ENCODE measurements at places on chromosomes 4 and X.

GRCh38 chrX:1535241-1536041 lies 1.5 kb downstream of the P2RY8 start:
- DNase-seq: peak; percentile 21

- no peak for DNase-seq
These were observed 995.1 kb downstream of the PCDH7 start for GRCh38 chr4:31715302-31715701.

DNA sequence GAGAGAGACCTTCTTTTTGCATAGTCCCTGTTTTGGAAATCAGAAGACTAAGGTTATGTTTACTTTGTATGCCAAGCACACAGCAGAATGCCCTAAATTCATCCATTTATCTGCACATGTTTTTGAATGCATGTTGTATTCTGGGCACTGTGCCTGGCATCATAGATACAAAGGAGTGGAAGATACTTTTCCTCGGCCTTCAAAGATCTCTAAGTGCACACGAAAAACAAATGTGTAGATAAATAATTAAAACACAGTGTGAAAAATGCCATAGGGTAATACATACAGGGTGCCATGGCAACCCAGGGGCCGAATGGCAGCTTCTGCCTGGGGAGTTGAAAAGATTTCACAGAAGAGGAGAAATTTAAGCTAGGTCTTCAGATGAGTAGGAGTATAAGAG lies 390.6 kb upstream of the ATOH1 start:
- no peak for DNase-seq

DNA sequence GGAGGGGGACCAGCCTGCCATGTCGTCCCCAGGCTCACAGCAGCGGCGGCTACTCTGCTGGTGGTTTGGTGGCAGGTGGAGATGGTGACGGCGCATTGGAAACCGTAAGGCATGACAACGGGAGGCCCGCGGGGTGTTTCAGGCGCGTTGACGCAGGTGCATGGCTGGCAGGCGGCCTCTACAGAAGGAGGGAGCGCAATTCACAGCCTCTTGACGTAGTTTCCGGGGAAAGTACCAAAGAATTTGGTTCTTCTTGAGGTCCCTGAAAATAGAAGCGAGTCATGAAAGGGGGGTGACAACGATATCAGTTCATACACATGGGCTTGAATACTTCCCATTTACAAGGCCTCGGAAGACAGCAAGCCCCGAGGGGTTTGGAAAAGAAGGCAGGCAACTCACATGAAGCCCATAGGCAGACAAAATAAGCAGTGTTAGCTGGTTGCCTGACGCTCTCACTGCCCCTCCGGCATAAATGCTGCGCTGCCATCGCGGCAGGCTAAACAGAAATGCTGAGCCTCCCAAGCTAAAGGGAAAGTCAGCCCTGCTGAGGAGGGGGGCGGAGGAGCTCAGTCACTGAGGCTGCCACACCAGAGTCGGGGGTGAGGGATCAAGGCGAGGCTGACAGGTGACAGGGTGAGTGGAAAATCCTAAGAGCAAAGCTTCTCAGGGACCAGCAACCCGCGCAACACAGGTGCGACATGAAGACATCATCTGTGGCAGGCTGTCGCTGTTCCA lies 52.3 kb upstream of the PDLIM3 start:
- no peak for DNase-seq

GRCh38 chr4:102500696-102501446 lies at the start of gene NFKB1:
NFKB1 (plus strand) TSS chr4:102501359; CDS start chr4:102525519, 24,160 bp downstream.
- peak; percentile 42 for DNase-seq

- DNase-seq: no peak
These were observed 45.8 kb upstream of the IL21 start for GRCh38 chr4:122666527-122667245.

- no peak for DNase-seq
These were observed 171.0 kb downstream of the NR3C2 start for GRCh38 chr4:148271166-148271565.

GRCh38 chr4:113223001-113223400 lies 173.5 kb downstream of the ANK2 start:
- no peak for DNase-seq

DNA sequence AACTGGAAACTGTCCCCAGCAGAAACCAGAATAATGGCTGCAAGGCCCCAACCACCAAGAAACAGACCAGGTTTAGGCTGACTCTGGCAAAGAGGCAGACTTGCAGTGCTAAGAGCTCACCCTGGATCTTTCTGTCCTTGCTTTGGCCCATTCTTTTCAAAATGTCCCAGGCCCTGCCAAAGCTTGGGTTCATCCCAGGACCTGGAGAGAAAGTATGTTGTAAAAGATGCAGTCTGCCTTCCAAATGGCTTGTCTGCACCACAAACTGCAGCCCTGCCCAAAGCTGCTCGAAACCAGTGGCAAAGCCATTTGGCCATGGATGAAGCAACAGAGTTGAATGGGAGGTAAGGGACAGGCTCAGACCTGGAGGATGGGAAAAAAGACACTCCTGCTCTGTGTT lies 38.0 kb upstream of the LNX1 start:
- no peak for DNase-seq
